Renal cortical epithelial cell (primary cell): ENCODE measurements at places on chromosomes 3 and 15.

DNA sequence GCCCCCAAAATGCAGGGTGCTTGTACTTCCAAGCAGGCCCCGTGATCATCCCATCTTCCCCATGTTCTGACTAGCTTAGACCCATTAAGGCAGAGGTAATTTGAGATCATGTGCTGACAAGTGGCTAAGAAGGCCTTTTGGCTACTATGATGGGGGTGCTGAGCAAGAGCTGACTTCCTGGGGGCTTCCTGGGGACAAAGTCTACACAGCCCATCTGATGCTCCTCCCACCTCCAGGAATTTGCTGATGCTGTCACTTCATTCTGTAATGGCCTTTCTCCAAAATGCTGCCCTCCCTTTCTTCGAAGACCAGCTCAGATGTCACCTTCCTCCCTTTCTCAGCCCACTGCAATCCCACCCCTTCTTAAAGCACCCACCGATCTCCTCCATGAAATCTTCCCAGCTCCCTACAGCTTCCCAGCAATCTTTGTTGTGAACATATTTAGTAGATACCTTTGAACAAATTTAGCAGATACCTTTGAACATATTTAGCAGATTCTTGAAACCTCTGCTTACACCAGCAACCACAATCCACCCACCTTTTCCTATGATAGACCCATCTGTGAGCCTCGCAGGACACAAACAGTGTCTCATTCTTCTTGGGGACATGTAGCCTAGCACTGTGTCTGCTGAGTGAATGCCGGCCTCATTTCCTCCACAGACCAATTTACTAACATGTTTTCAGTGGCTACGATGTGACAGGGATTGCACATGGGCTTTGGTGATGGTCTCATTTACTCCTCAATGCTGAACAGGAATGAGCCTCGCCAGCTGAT is 223.3 kb downstream of the EPHB1 start:
- DNase-seq, result no peak

DNA sequence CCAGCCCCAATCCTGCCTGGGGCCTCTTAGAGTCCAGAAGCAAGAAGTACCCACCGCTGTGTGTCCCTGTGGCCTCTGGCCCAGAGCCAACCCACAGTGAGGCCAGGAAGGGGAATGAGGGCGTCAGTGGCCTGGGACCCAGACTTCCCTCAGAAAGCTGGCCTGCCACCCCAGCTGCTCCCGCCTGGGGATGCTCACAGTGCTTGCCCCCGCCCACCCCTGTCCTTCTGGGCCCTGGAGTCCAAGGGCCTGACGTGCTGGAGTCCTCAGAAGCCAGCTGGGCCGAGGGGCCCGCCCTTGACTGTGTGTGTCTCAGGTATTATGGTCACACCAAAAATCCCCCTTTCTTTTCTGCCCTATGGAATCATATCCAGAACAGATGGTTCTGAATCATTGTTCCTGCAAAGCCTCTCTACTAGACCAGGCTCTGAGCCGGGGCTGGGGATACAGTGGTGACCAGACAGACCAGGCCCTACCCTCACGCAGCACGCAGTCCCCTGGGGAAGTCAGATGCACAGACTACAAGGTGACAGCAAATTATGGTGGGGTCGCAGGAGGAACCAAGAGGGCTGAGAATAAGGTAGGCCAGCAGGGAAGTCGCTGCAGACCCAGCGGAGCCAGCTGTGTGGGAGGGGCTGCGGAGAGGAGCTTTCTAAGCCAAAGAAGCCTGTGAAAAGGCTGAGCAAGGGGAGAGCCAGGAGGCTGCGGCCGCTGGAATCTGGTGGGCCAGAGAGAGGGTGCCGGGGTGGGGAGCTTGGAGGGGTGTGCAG is 99.1 kb downstream of the VGLL4 start:
- no peak for DNase-seq

DNA sequence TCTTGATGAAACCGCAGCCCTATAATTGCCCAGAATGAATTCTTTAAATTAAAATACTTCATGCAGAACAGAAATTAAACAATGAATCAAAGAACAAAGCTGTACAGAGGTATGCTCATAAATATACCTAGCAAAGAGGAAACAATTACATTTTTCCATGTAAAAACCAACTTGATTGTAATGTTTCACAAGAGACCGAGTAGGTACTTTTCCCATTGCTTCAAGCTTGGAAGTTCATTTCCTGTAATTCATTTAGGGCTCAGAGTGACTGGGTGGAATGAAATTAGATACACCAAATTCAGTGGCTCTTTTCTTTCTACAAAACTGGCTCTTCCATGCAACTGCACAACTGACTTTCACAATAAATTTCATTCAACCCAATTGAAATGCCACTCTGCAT is 51.4 kb downstream of the FHIT start:
- DNase-seq, result peak; percentile 29

GRCh38 chr3:17505856-17506255 is 236.6 kb downstream of the TBC1D5 start:
- DNase-seq, result peak; percentile 53

- no peak for DNase-seq
Observed at GRCh38 chr3:178289544-178290160, 246.6 kb upstream of the KCNMB2 start.

- DNase-seq, result peak; percentile 22
Observed at GRCh38 chr3:71062037-71062932, 521.2 kb downstream of the FOXP1 start.

GRCh38 chr15:41977757-41978383 is 5.5 kb upstream of the EHD4 start:
- DNase-seq, result no peak

GRCh38 chr15:39887832-39888231 is 32.2 kb downstream of the GPR176 start:
- peak; percentile 69 for DNase-seq

DNA sequence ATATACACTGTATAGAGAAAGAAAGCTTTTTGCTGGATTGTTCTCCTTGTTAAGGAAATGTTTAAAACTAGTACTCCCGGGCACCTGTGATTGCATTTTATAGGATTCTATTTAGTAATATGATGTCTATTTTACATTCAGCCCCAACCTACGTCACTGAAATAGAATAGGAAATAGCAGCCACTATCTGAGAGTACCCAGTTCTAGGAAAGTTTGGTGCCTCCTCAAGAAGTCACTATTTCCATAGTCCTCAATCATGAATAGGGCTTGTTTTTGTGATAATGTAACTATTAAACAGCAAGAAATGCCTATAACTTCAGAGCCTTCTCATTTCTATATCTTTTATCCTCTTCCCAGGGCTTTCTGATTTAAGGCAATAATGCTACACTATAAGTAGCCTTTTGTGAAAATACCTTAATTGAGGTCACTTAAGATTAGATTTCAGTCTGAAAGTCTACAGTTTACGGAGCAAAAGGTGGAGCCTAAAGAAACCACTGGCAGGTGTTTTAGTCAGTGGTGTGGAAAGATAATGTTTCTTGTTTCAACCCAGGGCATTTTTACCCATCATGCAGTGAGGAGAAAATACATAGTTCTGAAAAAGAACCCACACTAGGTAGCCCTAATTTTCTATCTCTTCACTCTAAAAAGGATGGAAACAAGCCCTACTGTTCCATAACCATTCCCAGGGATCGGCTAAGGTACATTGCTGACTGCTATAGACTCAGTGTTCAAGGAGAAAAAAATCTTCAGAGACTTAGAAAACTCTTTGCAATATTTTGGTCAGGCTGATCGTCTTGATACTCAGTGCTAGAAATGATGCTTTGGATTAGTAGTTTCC is 38.7 kb downstream of the TIGIT start:
- DNase-seq, result no peak
